ENCODE measurements at places on chromosomes 5 and 9. TPM values are rescaled to one million over a fixed set of nuclear protein-coding genes. Genes with fewer than 3 reads are reported as not detected.

DNA sequence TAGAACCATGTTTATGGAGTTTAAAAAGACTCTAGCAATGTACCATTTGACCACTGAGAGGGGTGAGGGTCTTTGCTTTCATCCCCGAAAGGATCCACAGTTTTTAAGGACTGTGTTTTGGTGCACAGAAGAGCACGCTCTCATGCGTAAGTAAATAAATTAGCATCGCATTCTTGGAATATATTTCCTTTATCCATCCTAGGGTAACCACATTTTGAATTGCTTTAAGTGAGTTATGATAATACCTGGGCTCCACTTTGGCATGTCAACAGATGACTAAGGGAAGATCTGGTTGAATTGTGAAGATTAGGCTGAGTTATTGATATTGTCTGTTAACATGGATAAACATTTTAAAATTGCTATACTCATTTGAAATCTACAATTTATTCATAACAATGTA, 89.4 kb upstream of the EDIL3 start:
- no peak for DNase-seq

The MSMP gene
- total RNA-seq: not detected

GRCh38 chr9:37486616-37487548, 1.1 kb downstream of the POLR1E start:
- DNase-seq: no peak

The IFNA21 gene
- not detected for total RNA-seq

DNA sequence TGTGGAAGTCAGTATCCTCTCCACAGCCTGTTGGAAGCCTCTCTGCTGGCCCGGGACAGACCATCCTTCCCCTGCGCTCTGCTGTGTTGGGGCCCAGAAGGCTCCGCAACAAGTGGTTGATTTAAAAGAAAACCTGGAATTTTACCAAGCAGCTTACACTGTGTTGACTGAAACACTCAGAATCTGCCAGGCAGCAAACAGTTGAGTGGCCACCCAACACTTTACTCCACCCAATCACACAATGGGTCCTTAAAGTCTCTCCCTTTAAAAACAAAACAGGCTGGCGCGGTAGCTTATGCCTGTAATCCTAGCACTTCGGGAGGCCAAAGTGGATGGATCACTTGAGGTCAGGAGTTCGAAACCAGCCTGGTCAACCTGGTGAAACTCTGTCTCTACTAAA, 28.0 kb upstream of the DMRT3 start:
- no peak for DNase-seq

GRCh38 chr5:64497386-64497785, 8.4 kb upstream of the RGS7BP start:
- DNase-seq: no peak

The PCDHGA2 gene
- 0.75 TPM for total RNA-seq

DNA sequence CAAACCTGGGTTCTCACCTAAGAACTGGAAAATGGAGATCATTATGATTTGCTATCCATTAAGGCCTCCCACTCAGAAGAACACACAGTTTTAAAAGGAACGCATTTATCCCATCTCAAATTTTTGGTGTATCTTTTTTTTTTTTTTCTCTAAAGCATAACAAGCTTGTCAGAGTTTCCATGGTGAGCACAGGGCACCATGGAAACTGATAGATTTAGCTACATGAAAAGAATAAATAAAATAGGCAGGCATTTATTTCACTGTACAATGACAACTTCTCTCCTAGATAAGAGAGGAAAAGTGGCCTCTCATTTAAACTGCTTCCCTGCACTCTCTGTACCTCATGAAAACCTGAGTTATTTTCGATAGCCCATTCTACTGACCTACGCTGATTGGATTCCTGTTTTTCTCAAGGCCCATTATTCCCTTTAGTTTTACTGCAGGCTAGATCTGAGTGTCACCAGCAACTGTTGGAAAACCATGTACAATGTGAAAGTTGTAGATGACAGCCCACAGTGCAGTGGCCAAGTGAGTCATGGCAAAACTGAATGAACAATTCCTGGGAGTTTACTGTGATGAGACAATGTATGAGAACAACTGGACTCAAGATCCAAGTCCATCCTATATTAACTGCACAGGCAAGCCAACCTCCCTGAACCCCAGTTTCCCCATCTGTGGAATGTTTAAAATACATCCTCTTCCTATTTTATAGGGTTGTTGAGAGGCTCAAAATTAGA, 4.3 kb upstream of the GDA start:
- no peak for DNase-seq

- DNase-seq: no peak
Measured at GRCh38 chr9:136011376-136011702, 50.2 kb upstream of the UBAC1 start.

DNA sequence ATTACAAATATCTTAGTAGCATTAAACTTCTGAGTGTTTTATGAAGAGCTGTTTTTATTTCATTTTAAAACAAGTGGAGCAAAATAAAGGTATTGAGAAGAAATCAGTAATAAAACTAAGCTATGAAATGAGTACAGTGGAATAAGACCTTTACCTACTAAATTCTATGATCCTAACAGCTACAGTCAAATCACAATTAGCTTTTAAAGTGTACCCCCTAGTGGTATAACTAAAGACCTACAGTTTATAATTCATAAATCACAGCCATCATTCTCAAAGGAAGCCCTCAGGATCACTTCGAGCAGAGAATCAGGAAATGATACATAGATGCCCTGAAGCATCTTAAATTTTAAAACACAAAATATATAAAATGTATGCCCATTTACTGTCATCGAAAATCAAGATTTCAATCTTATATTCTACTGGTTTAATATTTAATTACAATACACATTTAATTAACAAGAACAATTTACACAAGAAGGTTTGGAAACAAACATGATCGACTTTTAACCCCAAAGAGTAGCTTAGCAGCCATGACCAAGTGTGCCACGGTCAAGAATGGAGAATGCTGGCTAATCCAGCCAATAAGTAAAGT, 12.3 kb downstream of the CCNH start:
- no peak for DNase-seq

- DNase-seq: no peak
Measured at GRCh38 chr5:38403877-38404635, 145.7 kb downstream of the EGFLAM start.

The TAS2R1 gene
- not detected for total RNA-seq

- DNase-seq: peak; percentile 83
Measured at GRCh38 chr5:80672140-80672736, 17.5 kb upstream of the DHFR start.

Data from left colon (tissue), 2 donors.